ENCODE measurements at places on chromosomes 3 and 15.

DNA sequence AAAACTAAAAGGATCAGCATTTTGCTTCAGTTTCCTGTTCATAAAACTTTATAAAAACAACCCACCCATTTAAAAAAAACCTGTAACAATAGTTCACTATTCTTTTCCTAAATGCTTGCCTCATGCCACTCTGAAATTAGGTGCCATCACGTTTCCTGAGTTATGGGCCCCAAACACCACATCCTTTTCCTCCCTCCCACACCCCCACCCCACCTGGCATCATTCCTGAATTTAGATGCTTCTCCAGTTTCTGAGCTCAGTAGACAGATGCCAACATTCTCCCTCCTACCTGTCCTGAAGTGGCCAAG, 11.9 kb upstream of the ARHGEF3 start:
- no peak for DNase-seq

- DNase-seq = no peak
These were observed 59.8 kb upstream of the THSD4 start for GRCh38 chr15:71055461-71055860.

DNA sequence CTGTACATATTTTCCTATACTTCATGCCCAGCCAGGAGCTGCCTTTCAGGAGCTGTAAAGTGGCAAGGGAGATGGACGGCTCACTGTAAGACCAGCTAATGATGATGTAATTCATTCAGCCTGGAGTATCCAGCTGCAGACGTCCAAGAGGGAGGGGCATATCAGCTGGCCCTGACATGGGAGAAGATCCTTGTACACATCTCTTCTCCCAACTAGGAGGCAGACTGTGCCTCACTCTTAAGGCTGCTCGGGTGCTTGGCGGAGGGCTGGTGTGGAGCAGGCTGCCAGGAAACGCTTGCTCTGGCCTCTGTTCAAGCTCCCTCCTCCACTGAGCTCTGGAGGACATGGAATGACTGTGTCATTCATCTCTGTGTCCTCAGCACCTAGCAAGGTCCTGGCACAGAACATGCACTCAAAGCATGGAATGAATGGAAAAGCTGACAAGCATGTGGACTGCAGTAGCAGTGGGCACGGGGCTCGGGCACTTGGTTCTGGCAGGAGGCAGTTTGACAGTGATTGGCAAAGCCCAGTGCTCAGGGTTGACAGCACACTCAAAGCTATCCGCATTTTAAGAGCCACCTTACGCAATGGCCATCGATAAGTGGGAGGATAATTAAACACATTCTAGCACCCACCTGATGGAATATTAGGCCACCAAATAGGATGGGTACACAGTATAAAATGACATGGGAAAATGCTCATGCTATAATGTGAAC, 72.4 kb downstream of the TBC1D2B start:
- no peak for DNase-seq

DNA sequence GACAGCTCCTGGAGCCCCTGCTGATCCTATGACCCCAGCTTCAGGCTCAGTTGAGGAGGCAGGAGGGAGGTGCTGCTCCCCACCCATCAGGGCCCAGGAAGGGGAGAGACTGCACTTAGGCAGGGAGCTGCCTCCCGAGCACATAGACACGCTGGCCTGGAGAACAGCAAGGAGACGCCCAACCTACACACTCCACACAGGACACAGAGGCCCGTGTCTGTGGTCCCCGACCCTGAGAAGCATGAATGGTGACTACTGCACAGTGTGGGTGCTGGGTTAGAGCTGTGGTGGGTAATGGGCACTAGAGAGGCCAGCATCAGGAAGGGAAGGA, 1.1 kb upstream of the HHATL start:
- DNase-seq = no peak

DNA sequence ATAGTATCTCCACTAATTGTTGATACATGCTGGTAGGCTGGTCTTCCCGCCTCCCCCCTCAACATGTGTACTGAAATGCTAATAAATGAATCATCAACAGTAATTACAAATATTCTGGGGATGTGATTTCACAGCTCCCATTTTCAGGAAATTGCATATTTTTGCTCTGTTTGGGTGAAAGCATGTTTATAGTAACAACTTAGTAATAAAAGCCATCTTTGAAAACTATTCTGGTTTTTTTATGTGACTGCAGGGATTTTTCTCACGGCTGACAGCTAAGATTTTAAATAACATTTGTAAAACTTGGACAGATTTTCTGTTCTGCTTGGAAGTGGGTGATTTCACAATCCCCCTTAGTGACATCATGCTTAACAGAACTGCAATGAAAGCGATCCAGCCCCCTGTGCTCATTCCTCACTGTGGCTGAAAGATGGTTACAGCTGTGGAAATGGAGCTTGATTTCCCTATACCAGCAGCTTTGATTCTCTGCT, 25.6 kb upstream of the FAM174B start:
- no peak for DNase-seq

DNA sequence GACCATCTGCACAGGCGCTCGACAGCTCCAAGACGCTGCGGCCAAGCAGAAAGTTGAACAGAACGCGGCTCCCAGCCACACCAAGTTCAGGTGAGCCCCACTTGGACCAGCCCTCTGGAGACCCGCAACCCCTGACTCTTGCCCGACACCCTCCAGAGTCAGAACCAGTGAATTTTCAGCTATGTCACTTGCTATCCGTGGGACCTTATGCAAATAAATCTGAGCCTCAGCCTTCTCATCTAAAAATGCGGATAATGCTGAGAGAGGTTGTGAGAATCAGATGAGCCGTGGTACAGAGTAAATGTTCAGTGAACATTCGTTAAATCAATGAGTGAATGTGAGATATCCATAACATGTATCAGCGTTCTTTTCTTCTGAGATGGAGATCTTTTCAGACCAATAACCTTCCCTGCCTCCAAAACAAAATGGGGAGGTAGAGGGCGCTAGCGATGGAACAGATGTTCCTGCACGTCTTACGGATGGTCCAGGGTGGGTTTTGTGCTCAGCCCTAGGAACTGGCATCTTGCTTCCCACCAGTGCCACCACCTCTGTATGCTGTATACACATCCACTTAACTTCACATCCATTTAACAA, 524 bp downstream of the MRPS11 start:
- no peak for DNase-seq

- no peak for DNase-seq
These were observed 1.7 kb upstream of the RARB start for GRCh38 chr3:25426408-25426807.

DNA sequence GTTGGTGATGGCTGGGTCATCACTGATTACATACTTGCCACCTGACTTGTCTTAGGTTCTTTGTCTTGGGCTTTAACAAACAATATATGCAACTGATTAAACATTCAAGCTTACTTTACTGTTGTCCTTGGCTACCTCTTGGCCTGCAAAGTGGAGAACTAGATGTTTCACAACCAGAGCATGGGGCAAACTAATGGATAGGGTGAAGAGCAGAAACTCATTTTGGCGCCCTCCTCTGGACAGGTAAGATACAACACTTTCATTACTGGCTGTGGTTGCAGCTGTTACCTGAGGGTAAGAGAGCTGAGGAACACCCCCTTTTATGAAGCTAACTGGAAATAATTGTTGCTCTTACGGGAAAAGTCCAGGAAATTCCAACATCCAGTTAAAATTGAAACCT, 262.1 kb downstream of the NAALADL2 start:
- DNase-seq = no peak

- no peak for DNase-seq
These were observed 15.7 kb upstream of the DYNC1LI1 start for GRCh38 chr3:32586356-32586755.

GRCh38 chr3:41199866-41200668, 762 bp downstream of the CTNNB1 start:
- DNase-seq = peak; percentile 53

DNA sequence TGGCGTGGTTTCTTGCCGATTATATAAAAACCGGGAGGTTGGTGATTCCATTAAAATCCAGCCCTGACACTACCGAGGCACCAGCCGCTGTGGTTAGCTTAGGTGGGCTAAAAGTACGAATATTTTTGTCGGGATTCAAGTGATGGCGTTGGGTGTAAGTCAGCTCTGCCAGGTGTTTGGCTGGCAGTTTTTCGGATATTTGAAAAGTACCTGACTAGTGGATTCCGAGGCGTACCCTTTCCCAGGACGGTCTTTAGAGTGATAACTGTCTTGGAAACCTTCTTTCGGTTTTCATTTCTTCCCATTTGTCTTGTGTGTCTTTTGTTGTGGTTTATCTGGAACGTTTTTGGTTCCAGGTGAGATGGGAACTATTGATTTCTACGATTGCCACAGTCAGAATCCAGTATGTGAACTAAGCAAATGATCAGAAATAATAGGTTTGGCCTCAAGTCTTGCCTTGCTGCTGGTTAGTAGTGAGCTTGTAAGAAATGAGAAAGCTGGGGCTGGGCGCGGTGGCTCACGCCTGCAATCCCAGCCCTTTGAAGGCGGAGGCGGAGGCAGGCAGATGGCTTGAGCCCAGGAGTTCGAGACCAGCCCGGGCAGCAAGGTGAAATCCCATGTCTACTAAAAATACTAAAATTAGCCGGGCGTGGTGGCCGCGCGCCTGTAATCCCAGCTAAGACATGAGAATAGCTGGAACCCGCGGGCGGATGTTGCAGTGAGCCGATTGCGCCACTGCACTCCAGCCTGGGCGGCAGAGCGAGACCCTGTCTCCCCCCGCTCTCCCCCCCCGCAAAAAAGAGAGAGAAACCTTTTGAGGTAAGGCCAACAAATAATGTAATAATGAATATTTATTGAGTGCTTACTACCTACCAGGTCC, 1.4 kb downstream of the FYTTD1 start:
- no peak for DNase-seq

- DNase-seq = peak; percentile 11
These were observed at the start of gene HAPLN3 for GRCh38 chr15:88894819-88895767. Gene HAPLN3 (minus strand): TSS chr15:88895544. CDS start chr15:88887298, 8,246 bp downstream.

DNA sequence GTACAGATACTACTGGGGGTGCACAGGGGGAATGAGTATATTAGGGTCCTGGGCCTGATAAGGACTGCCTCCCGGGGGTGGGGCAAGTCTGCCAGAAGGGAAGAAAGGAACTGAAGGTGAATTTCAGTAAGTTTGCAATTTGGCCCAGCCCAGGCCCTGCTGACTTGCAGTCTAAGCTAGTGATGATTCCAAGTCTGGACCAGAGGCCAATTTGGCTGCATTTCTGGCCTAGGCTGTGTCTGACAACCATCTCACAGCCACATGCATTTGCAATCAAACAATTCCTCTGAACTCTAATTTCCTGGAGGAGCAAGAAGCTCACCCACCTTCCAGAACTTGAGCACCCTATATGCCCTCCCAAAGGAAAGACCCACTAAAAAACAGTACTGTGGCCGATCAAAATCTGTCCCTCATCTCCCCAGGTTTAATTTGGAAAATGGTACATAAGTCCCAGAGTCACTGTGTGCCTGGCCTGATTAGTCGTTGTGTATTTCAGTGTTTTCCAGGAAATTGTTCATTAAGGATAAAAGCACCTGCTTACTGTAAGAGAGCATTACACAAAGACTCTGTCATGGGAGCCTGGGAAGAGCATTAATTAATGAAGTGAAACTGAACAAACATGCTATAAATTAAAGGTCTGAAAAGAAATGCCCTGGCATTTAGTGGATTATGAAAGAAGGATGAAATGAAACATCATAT, 114.5 kb downstream of the MEGF11 start:
- DNase-seq = no peak

DNA sequence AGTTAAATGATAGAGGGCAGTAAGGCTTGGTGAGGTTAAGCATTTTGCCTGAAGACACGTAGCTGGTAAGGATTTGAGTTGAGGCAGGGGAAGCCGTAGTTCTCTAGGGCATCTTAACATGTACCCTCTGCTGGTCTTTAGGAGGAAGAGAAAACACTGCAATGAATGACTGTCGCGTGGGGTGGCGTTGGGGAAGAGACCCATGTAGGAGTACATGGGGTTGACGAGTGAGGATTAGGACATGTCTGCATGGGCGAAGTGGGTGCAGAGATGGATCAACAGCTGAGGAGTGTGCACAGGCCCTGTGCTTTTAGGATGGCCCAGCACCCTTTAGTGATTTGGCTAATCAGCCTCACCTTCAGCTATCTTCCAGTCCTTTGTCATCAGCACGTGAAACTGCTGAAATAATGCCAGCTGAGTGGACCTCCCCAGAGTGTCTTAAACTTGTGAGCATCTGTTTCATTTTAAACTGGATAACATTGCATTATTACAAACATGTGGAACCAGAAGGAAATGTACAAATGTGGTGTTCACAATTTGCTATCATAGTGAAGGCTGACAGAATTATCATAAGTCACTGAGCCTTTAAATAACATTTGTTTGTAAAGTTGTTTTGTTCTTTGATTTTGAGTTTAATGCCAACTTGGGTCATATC, 15.3 kb downstream of the P2RY14 start:
- no peak for DNase-seq

DNA sequence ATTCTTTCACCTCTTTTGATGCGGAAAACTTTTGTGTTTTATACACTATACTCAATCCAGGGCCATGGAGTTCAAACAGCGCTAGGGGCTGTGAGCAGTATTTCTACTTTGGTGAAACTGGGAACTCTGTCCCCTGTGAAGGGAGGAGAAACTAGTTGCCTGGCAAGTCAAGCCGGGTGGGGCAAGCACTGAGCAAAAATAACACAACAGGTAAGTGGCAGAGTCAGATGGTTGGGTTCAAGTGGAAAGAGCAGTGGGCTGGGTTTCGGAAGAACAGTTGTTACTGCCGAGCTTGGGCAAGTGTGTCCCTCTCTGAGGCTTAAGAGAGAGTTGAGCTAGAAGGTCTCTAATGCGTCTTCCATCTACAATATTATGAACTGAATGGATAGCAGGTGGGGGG, 59.7 kb upstream of the ROPN1 start:
- no peak for DNase-seq

DNA sequence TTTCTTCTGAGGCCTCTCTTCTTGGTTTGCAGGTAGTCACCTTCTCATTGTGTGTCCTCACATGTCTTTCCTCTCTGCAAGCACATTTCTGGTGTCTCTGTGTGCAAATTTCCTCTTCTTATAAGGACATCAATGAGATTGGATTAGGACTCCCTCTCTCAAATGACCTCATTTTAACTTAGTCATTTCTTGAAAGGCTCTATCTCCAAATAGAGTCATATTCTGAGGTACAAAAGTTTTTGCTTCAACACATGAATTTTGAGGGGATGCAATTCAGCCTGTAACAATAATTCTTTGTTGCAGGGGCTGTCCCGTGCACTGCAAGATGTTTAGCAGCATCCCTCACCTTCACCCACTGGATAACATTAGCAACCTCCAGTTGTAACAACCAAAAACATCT, 115.0 kb upstream of the DCBLD2 start:
- no peak for DNase-seq

GRCh38 chr3:116316771-116317170, 128.5 kb downstream of the LSAMP start:
- no peak for DNase-seq

DNA sequence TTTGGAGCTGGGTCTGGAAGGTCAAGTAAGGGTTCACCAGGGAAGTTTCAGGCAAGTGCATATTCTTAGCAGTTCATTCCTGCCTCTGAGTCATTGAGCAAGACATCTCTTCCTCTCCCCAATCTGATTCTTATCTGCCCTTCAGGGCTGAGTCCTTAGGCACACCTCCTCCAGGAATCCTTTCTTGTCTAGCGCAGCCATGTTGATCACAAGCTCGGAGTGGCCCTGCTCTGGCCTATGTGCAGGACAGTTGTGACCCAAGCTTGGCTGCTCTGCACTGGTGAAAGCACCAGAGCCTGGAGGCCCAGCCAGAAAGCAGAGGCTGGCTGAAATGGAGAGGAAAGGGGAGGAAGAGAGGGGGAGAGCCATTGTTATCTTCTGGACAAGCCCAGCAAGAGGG, 30.9 kb upstream of the MRPS22 start:
- no peak for DNase-seq
